ENCODE measurements at places on chromosomes 1 and 21.

GRCh38 chr1:93692983-93693591, 11.4 kb upstream of the BCAR3 start:
- DNase-seq: no peak

DNA sequence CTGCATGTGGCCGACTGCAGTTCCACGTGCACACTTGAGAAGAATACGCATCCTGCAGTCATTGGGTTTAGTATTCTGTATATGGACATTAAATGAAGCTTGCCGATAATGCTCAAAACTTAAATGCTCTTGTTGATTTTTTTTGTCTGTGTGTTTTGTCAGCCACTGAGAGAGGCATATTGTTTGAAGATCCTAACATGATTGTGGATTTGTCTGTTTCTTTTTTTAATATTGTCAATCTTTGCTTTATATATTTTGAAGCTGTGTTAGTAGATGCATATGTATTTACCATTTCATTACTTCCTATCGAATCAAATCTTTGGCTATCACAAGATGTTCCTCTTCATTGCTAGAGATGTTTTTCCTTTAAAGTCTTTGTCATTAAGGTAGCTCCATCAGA, 73.2 kb downstream of the FHAD1 start:
- DNase-seq: no peak

GRCh38 chr1:166307261-166308188, 140.7 kb upstream of the FAM78B start:
- no peak for DNase-seq

DNA sequence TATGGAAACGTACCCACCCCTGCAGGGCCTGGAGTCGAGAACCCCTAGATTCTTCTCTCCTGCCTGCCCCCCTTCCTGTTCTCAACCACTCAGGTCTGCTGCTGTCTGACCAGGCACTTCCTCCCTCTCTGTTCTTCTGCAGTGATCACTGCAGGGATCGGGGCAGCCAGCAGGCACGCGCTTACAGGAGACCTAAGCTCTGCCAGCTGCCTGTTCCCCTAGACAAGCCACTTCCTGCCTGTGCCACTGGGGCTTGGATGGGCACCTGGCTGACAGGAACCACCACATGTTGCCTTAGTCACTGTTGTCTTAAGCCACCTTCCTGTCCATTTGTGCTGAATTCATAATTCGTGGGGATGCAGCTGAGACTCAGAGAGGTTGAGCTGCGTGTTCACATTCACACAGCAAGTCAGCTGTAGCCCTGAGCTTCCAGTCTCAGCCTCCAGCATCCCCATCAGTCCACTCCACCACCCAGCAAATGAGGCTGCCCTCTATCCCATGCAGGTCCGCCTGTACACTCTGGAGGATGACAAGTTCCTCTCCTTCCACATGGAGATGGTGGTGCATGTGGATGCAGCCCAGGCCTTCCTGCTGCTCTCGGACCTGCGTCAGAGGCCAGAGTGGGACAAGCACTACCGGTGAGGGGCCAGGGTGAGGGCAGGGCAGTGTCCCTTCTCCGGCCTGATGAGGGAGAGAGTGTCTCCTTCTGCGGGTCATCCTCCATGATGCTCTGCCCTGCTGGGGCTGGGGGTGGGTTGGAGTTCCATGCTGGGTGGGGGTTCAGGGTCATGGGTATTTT, 18.6 kb downstream of the FAM151A start:
- DNase-seq: no peak

DNA sequence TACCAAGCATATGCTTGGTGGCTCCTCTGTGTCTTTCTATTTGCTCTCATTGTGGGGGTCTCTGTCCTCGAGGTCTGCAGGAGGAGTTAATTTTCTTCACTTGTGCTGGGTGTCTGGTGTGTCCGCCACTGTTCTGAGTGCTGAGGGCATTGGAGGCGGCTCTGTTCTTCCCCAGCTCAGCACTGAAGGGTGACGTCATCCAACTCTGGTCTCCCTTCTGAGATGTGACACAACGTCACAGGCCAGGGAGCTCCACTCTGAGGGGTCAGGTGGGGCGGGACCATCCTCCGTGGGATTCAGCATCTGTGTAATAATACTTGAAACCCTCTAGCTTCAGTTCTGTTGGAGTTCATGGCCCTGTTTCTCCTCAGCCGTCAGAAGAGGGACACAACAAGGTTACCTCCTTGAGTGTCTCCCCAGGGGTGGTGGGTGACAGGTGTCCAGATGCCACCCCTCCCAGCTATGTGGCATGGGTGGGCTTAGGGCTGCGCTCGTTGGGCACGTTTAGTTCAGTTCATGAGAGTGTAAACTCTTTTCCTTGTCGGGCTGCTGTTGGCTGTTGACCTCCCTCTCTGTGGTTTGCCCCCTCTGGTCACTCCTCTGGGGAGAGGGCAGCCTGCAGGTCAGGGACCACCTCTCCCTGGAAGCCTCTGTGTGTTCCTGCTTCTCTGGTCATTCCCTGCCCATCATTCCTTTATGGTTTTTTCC, 3.1 kb downstream of the IBA57 start:
- no peak for DNase-seq

All from NCI-H1048 (cell line).